ENCODE measurements at places on chromosomes 5 and 9.

- DNase-seq, result no peak
These were observed 5.4 kb downstream of the PIK3R1 start for GRCh38 chr5:68220914-68221313.

- no peak for DNase-seq
These were observed 80.6 kb upstream of the CPLX2 start for GRCh38 chr5:175790796-175791195.

DNA sequence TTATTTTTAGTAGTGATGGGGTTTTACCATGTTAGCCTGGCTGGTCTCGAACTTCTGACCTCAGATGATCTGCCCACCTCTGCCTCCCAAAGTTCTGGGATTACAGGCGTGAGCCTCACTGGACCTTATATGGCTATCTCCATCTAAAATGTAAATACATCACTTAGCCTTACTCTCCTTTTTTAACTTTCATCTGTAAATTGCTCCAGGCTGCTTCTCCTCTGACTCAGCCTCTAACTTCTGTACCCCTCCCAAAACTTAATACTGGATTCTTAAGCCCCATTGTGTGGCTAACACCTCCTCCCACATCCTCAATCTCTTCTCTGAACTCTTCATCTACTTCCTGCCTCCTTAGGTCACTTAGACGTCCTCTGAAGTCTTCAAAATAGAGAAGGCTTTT is 4.0 kb downstream of the SNX30 start:
- no peak for DNase-seq

GRCh38 chr5:92444888-92445287 is 1061.8 kb upstream of the ARRDC3 start:
- no peak for DNase-seq

DNA sequence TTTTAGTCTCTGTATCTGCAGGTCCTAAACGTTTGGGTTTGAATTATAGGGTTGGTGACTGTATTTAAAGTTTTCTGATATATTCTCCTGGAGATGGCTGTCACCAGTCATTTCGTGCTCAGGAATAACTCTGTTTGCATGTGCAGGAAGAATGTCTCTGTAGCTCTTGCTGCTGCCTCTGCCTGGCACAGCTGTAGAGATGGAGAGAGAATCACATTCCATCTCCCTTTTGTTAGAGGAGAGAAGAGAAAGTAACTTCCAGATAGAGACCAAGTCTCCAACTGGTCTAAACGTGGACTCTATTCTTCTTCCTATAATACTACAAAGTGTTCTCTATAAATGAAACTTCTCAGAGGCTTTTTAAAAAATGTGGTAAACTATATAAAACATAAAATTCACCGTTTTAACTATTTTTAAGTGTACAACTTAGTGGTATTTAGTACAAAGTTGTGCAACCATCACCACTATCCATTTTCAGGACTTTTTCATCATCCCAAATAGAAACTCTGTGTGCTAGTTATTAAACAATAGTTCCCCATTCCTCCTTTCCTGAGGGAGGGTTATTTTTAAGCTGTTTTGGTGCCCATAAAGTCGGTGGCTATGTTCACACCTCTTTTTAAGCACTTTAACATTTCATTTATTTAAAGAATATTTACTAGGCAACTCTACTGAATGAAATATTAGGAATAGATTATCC is 20.7 kb upstream of the STARD4 start:
- DNase-seq, result no peak

DNA sequence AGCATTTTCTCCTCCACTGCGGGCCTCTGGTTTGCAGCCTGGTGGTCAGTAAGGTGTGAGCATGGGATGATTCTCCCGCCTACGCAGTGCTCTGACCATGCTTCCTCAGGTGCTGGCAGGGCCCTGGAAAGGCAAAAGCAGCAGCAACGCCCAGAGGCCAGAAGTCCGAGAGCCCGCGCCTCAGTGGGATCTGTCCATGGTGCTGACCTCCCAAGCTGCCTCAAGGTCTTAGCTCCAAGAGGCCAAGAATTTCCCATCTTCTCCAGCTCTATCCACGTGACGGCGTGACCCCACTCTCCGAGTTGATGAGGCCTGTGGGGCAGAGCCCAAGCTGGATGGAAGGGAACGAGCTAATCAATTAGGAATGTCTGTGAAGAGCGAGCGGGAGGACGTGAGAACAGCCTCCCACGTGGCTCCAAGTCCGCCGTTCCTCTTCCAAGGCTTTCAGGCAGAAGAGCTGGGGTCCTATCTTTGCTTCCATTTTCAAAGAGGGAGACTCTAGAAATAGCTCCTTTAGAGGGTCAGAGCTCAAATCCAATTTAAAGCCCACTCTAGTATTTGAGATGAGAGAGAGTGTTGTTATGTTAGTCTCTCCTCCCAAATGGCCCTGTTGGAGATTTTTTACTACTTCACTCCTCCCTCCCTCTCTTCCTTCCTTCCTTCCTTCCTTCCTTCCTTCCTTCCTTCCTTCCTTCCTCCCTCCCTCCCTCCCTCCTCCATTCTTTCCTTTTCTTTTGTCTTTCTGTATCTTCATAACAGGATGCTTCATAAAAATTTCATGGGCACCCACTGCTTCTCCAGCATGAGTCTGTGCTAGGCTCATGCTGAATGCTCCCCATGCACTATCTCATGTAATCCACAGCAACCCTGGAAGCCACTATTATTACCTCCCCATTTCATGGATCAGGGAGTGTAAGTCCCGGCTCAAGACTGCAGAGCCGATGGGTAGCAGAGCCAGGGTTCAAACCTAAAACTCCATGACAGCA is 69.3 kb downstream of the OLFM1 start:
- DNase-seq, result peak; percentile 70

DNA sequence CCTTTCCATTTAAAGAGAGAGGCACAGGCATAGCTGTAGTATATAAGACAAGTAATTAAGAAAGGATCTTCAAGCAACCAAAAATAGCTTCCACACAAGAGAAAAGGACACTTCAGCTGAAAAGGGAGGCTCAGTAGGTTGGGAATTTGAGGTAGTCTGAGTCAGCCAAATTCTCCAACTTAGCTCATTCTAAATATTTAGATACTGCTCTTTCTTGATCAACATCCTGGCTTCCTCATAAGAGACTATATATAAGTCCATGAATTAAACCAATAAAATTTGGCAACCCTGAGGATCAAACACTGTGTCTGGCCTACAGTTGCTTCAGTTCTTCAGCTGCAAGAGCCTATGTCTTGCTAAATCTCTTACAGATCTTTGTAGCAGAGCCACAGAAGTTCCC is 17.8 kb downstream of the HINT1 start:
- no peak for DNase-seq

GRCh38 chr5:79582186-79582585 is 30.1 kb upstream of the TENT2 start:
- no peak for DNase-seq

DNA sequence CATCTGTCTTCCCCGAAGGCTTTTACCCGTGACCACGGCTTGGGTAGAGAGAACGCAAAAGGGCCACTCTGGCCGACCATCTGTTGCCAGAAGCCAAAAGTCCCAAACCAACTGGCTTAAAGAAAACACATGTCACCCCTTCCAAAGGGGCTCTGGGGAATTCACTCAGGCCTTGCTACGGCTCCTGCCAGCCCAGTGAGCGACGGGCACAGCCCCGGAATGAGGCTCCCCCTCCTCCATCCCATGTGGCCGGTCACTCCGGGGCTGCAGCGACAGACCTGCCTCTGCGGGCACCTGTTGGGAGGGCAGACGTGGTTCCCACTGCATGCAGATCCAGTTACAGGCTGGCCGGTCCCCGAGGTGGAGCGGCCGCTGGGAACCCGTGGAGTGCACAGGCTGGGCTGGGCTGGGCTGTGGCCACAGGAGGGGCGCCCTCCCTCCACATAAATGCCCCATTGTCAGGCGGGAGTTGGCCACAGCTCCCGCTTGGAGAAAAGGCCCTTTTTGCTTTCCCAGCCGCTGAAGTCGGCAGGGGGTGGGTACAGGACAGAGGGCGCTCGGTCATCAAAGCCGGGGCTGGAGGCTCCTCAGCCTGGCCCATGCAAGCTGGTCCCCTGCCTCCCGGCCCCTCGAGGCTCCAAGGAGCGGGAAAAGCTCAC is 19.9 kb downstream of the NOTCH1 start:
- DNase-seq, result peak; percentile 79
